ENCODE measurements at places on chromosomes 2 and 18. TPM values are rescaled to one million over a fixed set of nuclear protein-coding genes. Genes with fewer than 3 reads are reported as not detected.

The CGREF1 gene
- not detected for total RNA-seq

The LIMS4 gene
- total RNA-seq = 18.6 TPM

The FIGN gene
- 1.3 TPM for total RNA-seq

The IL1B gene
- total RNA-seq = 183 TPM

The TXNDC2 gene
- 0.22 TPM for total RNA-seq

The KLHL41 gene
- 0.14 TPM for total RNA-seq

The NEU2 gene
- not detected for total RNA-seq

The C2orf72 gene
- total RNA-seq = not detected

The POU3F3 gene
- not detected for total RNA-seq

The XIRP2 gene
- 1.9 TPM for total RNA-seq

All from placental pericyte (primary cell).